ENCODE measurements at places on chromosomes 1 and 21. TPM values are rescaled to one million over a fixed set of nuclear protein-coding genes. Genes with fewer than 3 reads are reported as not detected.
A peak's percentile ranks its signal among the peaks of the same experiment; 100 is the strongest.

DNA sequence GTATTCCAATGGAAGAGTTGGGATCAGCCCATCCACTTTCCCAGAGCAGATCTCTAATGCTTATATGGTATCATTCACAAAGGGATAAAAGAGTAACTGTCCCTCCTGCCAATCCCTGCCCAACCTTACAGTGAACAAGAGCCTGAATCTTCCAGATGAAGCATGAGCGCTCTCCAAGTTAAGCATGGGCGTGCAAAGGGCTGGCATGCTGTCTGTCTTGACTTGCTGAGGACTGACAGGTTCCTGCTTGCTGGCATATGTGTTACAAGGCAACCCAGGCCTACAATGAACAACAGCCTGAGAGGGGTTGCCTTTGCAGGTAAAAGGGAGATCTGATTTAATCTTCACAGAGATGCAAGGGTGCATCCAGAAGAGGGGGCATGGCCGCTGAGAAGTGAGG, 155.6 kb upstream of the SOD1 start:
- DNase-seq = no peak

DNA sequence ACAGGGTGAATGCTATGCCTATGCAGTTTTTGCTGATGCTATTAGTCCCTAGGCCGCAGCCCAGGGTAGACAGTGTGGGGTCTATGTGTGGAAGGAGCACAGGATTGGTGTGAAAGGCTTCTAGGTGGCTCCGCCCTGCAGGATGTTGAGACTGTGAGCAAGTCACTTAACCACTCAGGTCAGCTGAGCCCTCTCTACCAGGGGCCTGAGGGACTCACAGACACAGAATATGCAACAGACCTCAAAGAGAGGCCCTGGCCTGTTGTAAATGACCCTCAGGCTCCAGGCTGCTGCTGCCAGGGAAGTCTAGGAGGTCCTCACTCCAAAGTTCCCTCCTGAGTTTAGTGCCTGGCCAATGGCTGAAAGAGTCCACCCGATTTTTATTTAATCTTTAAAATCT, 11.0 kb downstream of the NHLH2 start:
- no peak for DNase-seq

GRCh38 chr1:100921110-100921706, 25.3 kb downstream of the SLC30A7 start:
- peak; percentile 12 for DNase-seq

The LCE2C gene
- total RNA-seq = not detected

The RGS4 gene
- 21.0 TPM for total RNA-seq

The GPR52 gene
- not detected for total RNA-seq
